ENCODE measurements at places on chromosomes 4 and X.

GRCh38 chr4:90113881-90114457 lies 13.2 kb upstream of the CCSER1 start:
- no peak for DNase-seq

GRCh38 chr4:6384541-6384940 lies 87.9 kb downstream of the PPP2R2C start:
- DNase-seq = no peak

DNA sequence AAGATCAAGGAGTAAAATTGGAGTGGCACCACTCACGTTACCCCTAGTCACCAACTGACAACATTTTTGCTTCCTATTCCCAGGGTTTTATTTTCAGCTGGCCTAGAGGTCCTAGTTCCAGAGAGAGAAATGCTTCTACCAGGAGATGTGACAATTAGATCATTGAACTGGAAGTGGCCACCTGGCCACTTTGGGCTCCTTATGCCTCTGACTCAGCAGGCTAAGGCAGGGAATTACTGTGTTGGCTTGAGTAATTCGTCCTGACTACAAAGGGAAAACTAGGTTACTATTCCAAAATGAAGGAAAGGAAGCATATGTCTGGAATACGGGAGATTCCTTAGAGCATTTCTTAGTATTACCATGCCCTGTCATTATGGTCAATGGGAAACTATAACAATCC lies 831.6 kb upstream of the NDST4 start:
- no peak for DNase-seq

DNA sequence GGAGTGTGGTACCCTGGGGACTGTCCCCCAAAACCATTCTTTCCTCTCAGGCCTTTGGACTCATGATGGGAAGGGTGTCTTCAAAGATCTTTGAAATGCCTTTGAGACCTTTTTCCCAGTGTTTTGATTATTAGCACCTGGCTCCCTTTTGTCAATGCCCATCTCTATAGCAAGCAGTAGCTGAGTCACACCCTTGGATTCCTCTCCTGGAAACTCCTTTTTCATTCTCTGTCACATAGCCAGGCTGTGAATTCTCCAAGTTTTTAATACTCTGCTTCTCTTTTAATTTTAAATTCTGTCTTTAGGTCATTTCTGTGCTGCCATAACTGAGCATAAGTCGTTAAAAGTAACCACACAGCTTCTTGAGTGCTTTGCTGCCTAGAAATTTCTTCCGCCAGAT lies 29.7 kb downstream of the IL21 start:
- DNase-seq = no peak

GRCh38 chrX:32778965-32779364 lies 432.4 kb downstream of the DMD start:
- no peak for DNase-seq

DNA sequence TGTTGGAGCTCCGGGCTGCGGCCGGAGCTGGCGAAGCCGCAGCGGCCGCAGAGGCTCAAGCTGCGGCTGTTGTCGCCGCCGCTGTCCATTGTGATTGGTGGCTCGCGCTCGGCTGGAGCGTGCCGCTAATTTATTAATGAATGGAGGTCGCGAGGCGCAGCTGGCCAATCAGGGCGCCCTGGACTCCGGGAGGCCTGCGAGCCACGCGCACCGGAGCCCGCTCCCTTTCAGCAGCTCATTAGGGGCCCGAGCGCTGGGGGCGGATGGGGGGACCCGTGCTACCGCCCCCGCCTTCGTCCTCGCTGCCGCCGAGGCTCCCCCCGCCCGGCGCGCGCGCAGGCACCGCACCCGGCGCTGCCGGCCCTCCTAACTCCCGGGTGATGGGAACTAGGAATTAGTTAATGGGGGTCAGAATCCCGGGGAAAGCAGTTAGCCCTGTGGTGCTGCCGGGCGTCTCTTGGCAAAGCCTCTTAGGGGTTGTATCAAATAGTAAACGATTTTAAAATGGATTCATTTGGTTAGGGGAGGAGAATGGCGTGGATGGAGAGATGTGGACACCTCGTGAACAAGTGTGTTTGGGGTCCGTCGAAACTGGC lies 589 bp upstream of the NEUROG2 start:
- DNase-seq = no peak

- DNase-seq = no peak
These were observed 32.9 kb upstream of the ETNPPL start for GRCh38 chr4:108795733-108796132.

DNA sequence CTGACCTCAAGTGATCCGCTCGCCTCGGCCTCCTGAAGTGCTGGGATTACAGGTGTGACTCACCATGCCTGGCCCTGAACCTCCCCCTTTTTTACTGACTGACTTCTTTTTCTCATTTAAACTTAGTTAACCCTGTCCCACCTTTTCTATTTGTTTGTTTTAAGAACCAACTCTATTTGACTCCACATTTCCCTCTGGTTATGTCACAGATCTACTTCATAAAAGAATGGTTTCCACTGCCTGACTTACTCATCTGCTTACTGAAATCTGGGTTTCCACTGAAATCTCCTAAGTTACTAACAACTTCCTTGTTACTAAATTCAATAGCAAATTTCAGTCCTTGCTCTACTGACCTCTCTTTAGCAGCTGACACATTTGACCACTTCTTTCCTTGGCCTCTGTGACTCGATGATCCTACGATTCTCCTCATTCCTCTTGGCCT lies 28.0 kb upstream of the NSUN7 start:
- no peak for DNase-seq

- DNase-seq = no peak
These were observed 39.2 kb upstream of the PRDX4 start for GRCh38 chrX:23628131-23628530.

GRCh38 chr4:94957030-94957429 lies 199.3 kb downstream of the BMPR1B start:
- DNase-seq = no peak

DNA sequence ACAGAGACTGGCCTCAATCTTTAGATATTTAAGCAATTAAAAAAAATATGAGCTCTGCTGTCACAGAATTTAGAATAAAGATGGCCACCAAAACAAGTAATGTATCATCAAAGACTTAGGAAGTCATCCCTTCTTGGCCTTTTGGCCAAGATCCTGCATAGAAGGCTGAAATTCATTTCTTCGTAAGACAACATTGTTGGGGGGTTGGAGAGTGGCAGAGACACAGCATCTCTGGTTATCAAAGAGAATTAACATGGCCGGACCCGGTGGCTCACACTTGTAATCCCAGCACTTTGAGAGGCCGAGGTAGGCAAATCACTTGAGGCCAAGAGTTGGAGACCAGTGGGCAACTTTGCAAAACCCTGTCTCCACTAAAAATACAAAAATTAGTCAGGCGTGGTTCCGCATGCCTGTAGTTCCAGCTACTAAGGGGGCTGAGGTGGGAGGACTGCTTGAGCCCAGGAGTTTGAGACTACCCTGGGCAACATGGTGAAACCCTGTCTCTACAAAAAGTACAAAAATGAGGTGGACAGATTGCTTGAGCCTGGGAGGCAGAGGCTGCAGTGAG lies 4.0 kb downstream of the PPM1K start:
- no peak for DNase-seq

DNA sequence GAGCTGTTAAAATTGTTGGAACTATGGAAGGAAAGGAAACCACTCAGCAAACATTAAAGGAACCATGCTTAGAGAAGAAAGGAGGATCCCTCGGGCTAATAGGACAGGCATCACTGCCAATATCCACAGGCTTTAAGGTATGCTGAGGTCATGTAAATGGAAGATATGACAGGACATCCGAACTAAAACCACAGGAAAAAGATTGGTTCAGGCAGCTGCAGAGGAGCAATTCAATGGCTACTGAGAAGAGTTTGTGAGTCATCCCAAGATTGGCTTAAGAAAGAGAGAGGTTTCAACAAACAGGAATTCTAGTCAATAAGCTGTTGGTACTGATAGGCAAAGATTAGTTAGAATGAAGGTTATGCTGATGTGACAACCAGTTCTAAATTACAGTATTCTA lies 106.4 kb upstream of the FAM241A start:
- DNase-seq = no peak

GRCh38 chr4:25075129-25075528 lies 44.4 kb upstream of the LGI2 start:
- no peak for DNase-seq

- no peak for DNase-seq
These were observed 2.4 kb upstream of the PKD2 start for GRCh38 chr4:88005076-88005475.

- DNase-seq = peak; percentile 67
These were observed at the start of gene ADGRL3 for GRCh38 chr4:61200187-61200915. Gene ADGRL3 (plus strand): TSS chr4:61200326.

GRCh38 chr4:147629783-147630730 lies 12.9 kb downstream of the TMEM184C start:
- no peak for DNase-seq

- DNase-seq = no peak
These were observed 43.4 kb upstream of the GEMIN8 start for GRCh38 chrX:14073071-14073470.

GRCh38 chr4:24511371-24512063 lies 72.8 kb downstream of the DHX15 start:
- DNase-seq = no peak
